ENCODE measurements at places on chromosomes 2 and 18.

DNA sequence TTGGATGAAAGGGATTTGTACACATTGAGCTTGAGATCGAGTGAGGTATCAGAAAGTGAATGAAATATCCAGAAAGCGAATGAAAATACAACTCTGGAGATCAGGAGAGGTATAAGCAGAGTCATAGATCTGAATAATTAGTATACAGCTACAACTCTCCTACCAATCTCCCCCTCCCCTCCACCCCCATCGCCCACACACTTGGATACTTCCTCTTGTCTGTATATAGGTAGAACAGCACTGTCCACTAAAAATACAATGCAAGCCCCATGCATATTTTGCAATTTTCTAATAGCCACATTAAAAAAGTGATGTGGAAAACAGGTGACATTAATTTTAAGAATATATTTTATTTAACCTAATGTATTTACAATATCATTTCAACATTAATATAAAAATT, 23.7 kb upstream of the WIPF1 start:
- DNase-seq: no peak

GRCh38 chr18:56276466-56276865, 361.9 kb downstream of the TXNL1 start:
- no peak for DNase-seq

DNA sequence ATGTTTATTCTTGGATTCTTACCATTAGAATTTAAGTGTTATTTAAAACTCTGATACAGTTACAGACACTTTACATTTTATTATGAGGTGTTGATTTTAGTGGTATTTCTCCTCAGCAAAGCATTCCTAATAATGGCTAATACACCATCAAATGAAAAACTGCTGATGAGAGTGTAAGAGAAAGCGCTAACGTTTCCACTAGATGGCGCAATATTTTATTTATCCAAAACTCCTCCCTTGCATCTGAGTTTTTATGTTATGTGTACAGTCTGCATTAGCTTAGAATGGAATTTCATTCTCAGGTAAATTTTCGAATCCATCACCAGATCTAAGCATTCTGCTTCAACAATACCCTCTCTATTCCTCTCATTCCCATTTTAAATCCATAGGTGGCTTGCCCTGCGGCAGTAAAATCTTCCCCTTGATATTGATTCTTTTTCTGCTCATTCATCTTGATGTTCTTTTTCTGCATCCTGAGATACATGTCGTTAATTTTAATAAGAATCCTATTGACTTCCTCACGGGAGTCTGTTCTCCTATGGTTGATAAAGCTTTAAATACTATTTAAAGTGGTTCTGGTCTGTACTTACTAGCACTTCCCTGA, 53.9 kb downstream of the PRKRA start:
- DNase-seq: peak; percentile 17

- no peak for DNase-seq
These were observed 162.3 kb upstream of the ZEB2 start for GRCh38 chr2:144682248-144682647.

DNA sequence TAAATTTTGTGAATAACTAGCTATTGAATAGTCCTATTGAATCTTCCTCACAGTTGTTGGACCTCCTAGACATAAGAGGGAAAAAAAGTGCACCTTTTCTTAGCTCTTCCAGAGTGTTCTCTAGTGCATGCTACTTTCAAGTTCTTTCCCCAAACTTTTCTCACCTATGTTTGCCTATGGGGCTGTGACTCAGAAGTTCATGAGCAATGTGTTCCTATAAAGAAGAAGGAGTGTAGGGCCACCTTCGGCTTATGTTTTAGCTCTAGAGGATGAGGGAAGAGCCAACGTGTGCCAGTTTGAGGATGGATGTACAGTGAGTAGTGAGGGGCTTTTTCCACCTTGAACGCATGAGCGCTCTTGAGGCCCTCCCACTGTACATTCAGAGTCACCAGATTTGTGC, 27.0 kb upstream of the HNMT start:
- DNase-seq: no peak
